Stimulated activated CD4-positive, alpha-beta T cell treated with anti-CD3 and anti-CD28 coated beads, Interleukin-12 subunit alpha, Interleukin-12 subunit beta, amount 100 ng/mL, for 24 hours (primary cell): ENCODE measurements at places on chromosomes 1 and 21.

DNA sequence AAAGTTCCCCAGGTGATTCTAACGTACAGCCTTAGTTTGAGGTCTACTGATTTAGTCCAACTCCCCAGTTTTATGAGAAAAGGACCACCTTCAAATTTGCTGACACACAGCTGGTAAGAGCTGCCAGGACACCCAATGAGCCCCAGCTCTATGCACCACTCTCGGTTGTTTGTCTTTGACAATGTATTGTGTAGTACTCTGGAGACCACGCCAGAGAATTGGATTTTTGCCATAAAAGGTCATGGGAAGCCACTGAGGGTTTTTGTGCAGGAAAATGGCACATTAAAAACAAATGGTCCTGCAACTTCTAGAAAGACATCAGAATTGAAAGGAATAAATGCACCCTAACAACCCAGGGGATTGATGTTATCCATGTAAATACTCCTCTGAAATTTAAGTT lies 7.1 kb upstream of the IER5 start:
- DNase-seq: no peak

DNA sequence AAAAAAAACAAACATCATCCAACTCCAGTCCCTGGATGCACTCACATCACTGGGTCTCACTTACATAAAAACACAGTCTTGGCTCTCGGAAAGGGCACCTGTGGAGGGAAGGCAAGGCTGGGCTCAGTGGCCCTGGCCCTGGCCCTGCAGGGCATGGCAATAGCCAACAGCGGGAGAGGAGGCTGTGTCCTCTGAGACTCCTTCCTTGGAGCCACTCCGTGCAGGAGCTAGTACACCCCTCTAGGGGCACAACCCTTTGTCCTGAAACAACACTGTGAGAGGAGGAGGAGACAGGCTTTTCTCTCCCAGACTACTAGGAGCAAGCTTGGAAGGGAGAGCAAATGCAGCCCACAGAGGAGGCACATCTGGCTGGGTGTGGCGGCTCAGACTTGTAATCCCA lies 28.0 kb downstream of the URB1 start:
- no peak for DNase-seq

DNA sequence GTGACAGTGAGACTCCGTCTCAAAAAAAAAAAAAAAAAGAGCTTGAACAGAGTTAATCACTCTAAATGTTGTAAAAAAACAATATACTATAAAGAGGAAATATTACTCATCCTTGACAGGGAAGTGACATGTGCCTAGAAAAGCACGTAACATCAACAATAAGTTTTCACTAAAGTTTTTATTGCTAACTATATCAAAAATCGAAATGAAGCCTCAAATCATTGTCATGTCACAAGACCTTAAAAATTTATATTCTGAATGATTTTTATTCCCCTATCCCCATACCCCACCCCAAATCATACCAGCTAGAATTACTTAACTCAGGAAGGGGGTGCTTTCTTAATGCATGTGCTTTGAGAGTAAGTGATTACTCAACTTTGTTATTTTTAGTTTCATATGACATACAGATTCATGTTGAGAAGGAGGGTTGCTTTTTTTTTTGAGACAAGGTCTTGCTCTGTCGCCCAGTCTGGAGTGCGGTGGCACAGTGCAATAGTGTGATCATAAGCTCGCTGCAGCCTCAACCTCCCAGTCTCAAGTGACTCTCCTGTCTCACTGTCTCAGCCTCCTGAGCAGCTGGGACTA lies 53.6 kb upstream of the MUTYH start:
- no peak for DNase-seq

- no peak for DNase-seq
Measured at GRCh38 chr21:44390886-44391285, 37.5 kb downstream of the TRPM2 start.
